Adrenal gland (tissue), 19 donors: ENCODE measurements at places on chromosomes 13 and 19.

- no peak for DNase-seq
Observed at GRCh38 chr19:39193803-39194202, 3.0 kb upstream of the NCCRP1 start.

DNA sequence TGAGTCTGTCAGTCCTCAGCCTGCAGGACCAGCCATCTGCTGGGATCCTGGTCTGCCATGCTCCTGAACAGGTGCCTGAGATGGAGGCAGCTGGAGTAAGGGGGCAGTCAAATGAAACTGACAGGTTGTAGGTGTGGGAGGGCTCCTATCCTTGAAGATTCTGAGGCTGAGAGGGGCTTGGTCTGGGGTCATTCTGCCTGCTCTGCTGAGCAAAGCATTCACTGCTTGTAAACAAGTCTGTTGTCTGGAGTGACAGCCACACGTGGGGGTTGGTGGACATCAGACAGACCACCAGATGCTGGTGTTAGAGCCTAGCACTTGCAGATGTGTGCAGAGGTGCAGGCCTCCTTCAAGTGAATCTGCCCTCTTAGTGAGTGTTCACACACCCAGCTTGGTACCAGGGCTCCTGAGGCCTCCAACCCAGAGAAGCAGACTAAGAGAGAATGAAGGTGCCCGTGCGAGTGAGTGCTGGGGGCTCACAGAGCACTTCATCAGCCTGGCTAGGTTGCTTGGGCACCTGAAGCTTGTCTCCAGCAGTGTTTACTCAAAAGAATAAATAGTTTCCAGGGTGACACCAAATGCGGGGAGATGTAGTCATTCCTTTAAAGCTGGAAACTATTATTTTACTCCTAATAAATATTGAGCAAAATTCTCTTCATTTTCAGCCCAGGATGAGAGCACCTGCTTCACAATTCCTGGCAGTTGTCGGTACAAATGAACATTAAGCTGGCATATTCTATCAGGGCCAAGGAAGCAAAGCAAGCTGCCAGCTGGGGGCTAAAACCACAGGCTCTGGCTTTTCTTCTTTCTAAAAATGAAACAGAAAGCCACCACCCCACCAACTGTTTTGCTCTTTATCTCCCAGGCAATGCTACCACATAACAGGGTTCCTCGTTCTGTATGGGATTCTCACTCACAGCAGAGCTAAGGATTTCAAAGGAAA, 82.3 kb downstream of the RNASEH2B start:
- no peak for DNase-seq

GRCh38 chr19:6971366-6971765, 49.9 kb downstream of the MBD3L2B start:
- DNase-seq = no peak

DNA sequence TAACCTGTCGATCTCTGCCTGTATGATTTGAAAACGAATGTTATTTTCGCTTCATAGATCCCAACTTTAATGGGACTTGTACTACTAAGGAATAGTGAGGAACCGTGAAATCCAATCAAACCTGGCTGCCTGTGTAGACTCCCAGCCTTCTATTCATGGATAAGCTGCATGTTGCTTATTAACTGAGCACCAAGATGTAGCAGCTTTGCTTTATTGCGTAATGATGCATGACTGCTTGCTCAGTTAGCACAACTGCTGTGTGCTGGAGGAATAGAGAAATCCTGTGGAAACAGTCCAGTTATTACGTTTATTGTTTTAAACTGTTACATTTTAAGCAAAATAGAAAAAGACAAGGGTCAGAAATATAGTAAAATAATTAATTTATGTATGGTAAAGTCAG, 108.2 kb downstream of the SHISA2 start:
- DNase-seq = no peak

- no peak for DNase-seq
Observed at GRCh38 chr19:23769691-23770468, 11.2 kb upstream of the ZNF681 start.

DNA sequence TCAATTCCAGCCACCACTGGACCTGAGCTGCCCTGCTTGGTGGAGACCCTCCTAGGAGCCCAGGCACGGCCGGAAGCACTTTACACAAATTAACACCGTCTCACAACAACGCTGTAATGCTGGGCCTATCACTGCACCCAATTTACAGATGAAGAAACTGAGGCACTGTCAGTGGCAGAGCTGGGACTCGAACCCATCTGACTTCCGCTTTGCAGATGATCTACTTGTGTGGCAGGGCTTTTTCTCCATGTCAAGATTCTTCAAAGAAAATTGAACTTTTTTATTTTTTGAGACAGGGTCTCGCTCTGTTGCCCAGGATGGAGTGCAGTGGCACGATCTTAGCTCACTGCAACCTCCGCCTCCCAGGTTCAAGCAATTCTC, 33.8 kb downstream of the ZFR2 start:
- no peak for DNase-seq

GRCh38 chr19:48393559-48394330, at the start of gene GRIN2D:
TSS of gene GRIN2D (plus strand) at chr19:48393668. CDS start at chr19:48398393, 4,725 bp downstream.
- DNase-seq = no peak

DNA sequence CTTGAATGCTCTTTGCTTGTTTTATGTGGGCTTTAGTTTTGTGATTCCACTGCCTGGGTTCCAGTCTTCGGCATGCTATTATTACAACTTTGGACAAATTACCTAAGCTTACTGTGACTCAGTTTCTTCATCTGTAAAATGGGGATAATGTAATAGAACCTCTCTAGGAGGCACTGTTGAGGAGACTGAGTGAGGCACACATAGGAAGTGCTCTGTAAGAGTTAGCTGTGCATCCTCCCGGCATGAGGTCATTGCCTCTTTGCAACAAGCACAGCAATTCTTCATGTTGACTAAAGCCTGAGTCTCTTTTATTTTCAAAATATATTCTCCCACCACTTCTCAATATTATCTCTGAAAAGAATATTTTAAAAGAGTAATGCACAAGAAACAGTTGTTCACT, 227.4 kb downstream of the DLEU7 start:
- no peak for DNase-seq

DNA sequence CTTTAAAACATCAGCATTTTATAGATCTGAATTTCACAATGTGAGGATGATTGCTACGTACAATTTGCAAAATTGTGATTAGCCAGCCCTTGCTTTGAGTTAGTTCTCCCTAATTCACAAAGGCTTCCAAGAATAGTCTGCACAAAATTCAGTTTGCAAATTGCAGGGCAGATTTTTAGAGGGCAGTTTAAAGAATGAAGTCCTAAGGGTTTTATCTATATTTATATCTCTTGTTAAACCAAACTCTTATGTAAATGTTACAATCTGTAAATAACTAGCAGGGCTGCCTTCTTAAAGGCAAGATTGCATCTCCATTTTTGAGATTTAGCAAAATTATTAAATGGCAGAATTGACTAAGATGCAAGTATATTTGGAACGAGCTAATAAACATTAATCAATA, 52.8 kb upstream of the ZNF536 start:
- no peak for DNase-seq

DNA sequence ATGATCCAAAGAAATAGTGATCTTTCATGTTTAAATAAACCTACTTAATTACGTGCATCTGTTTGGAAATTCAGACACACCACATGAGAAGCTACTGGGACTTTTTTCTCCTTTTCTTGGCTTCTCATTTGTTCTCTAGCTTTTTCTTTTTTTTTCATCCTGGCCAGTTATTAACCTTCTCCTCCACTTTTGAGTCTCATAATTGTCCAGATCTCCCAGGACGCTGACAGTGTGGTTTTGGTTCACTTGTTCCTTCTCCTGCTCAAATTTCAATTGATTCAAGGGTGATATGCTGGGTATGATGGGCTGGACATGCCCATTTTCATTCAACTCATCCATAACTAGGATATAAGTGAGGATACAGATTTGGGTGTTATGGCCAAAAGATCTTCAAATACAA, 152.3 kb downstream of the TM9SF2 start:
- DNase-seq = no peak

DNA sequence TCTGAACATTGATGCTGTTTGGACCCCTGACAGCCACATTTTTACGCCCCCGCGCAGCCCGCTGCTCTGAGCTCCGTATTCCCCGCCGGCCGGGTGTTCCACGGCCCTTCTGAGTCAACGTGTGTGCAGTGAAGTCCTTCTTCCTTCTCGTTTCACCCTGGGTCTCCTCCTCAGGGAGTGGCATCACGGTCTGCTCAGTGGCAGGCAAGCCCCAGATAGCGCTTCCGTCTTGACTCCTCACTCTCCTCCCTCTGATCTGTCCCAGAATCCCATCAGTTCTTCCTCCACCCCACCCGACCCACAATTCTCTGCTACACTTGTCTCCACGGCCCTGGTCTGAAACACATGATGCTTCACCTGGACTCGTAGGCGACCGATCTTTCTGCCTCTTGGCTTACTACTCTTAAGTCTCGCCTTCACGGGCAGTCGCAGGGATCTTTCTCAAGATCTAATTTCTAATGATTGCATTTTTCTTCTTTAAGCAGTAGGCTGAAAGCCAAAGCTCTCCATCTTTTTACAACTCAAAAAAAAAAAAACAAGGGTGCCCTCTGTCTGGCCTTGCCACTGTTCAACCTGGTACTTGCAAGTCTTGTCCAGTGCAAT, 33.9 kb downstream of the CCNE1 start:
- peak; percentile 54 for DNase-seq

DNA sequence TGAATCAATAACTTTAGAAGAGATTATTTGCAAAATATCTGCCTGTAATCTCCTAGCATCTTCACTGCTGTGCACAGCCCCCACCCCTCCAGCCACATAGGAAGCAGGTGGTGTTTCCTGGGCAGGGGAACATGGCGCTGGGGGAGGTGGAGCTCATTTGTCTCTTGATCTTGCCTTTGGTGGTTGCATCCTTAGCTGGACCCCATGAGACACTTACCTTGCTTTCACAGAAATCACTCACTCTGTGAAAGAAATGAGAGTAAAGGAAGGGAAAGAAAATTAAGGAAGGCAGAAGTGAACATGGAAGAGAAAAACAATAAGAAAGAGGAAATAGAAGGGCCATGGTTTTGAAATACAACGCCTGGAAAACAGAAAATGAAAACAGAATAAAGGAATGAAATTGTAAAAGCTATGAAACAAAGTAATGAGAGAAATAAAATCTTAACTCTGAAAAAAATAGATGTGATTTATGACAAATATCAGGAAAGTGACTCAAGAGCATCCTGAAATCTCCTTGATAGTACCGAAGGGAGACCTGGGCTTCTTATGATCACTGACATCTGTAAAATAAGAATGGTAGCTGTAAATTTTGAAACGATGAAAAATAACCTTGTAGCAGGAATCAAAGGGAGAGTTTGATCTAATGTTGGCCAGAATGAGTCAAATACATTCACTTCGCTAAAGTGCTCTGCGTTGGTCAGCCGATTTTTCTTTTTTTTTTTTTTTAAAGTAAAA, 17.2 kb upstream of the RNASEH2B start:
- no peak for DNase-seq

GRCh38 chr19:34430738-34431625, 2.8 kb downstream of the UBA2 start:
- no peak for DNase-seq

GRCh38 chr19:49196527-49197240, 39.1 kb downstream of the TRPM4 start:
- no peak for DNase-seq

GRCh38 chr13:108993346-108993745, 363.9 kb downstream of the MYO16 start:
- DNase-seq = no peak

DNA sequence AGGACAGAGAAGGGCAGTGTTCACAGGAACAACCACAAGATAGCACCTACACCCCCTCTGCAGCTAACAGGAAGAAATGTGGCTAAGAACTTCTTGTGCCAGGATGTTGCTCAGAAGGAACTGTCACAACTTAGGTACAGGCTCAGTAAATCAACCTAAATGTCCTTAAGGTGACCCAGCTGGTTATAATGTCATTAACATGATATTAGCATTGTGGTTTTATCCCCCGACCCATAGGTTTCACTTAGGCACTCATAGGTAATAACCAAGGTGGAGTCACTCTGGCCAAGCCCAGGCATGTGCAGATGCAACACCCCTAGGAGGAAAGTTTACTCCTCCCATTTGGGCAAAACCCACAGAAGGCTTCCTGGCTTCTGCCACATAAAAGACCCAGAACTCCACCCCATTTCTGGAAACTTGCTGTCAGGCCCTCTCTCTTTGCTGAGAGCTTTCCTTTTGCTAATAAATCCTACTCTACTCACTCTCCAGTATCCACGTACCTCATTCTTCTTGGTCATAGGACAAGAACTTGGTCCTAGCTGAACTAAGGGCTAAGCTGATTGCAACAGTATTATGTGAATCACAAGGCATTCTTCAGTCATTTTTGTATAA, 951.3 kb downstream of the SLITRK5 start:
- no peak for DNase-seq

GRCh38 chr19:34925278-34925855, 1.3 kb upstream of the ZNF30 start:
- DNase-seq = no peak

DNA sequence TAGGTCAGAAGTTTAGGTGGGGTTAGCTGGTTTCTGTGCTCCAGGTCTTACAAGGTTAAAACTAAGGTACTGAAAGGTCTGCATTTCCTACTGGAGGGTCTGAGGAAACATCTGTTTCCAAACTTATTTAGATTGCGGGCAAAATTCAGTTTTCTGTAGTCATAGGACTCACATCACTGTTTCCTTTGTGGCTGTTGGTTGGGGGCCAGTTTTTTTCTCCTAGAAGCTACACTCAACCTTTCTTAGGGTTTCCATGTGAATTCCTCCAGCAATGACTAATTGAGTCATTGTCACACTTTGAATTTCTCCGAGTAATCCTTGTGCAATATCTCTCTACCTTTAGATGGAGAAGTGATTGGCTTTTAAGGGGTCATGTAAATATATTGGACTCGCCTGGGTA, 773.4 kb upstream of the SLITRK1 start:
- DNase-seq = no peak

DNA sequence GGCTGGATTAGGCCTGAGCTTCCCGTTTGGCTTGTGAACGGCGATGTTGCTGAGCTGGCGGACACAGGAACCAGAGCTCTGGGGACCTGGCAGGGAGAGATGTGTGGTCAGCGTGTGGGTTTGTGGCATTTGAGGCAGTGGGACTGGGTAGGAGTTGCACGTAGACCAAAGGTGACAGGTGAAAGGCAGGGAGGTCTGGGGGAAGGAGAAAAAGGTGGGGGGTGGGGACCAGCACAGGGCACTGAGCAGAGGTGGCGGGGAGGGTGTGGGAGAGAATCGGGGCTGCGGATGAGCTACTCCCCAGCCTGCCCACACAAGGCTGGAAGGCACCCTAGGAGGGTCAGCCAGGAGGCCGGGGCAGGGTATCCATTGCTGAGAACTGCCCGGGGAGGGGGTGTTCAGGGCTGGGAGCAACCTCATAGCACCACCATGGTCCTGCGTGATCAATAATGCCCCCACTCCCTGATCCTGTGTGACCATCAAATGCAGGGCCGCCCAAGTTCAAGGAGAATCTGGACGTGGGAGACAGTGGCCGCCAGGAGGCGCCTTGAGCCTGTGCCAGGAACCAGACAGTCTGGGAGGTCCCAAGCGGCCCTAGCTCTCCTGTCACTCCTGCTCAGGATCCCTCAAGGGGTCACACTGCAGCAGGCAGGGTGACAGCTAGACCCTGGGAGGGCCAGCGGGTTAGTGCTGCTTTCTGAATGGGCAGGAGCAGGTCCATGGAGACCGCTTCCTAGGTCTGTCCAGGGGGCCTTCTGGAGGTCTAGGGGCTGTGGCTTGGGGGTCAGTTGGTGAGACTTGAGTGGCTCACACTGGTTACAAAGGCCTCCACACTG, 12.8 kb upstream of the SELENOW start:
- peak; percentile 53 for DNase-seq

GRCh38 chr13:48624016-48624415, 29.7 kb upstream of the CYSLTR2 start:
- no peak for DNase-seq

GRCh38 chr13:39417131-39417530, 185.9 kb downstream of the LHFPL6 start:
- no peak for DNase-seq

- no peak for DNase-seq
Observed at GRCh38 chr13:41639237-41639904, 182.0 kb downstream of the RGCC start.

GRCh38 chr13:113562085-113562749, 22.3 kb upstream of the TFDP1 start:
- peak; percentile 53 for DNase-seq
